ENCODE measurements at places on chromosomes 12 and 14. TPM values are rescaled to one million over a fixed set of nuclear protein-coding genes. Genes with fewer than 3 reads are reported as not detected.

- no peak for DNase-seq
Measured at GRCh38 chr14:76163668-76164363, 12.1 kb downstream of the GPATCH2L start.

DNA sequence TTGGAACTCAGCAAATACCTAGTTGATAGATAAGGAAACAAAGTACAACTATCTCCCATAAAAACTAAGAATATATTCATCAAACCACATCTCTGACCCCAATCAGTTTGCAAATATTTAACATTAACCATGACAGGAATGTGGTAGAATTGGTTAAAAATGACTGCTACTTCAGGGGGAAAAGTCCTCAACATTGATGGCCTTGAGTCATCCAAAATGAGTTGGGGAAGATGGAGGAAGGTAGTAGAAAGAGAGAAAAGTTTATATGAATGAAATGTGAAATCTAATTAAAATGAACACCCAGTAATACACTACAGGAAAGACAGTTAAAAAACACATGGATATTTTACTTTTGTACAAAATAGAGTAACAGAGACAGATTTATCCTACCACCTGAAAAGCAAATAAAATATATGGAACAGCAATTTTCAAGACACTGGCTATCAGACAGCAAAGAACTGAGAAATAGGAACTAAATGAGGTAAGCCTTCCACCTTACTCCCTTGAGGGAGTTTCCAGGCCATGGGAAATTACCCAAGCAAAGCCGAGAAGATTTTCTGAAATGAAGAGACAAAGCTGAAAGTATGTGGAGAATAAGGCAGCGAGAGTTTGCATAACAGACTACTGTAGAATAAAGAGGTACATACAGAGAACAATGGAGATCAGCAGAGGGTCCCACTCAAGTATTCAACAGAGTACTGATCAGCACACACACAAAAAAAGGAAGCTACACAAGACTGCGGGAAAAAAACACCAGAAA, 49.6 kb downstream of the TC2N start:
- no peak for DNase-seq

- no peak for DNase-seq
Measured at GRCh38 chr12:90631591-90632212, 323.3 kb downstream of the CCER1 start.

DNA sequence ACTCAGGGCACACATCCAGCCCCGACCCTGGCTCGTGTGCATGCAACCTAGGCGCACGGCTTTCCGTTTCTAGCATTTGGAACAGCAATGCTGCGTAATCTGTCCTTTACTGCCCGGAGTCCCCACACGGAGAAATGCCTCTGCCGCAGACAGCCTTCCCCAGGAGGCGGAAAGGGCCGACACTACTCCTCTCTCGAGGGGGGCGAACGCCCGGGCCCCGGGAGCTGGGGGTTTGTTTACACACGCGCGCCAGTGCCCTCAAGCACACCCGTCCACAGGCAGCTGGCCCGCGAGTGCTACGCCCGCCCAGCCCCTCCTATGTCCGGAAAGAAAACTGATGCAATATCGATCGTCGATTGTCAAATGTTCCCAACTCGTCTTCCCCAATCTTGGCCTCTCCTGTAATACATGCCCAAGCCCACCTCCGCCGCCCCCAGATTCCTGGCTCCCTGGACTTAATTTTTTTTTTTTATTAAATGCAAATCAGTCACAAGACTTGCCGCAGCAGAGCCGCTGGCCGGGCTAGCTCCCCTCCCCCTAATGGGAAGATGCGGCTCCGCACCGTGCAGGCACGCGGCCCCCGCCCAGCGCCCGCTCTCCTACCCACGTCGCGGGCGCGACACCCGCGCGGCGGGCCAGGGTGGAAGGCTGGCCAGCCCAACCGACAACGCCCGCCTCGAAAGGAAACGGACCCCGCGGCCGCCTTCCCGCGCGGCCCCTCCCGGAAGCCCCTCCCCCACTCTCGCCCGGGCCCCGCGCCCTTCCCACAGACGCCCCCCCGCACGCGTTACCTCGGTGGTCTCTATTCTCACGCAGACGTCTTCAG, 642 bp downstream of the SLC38A2 start:
- DNase-seq, result peak; percentile 25

DNA sequence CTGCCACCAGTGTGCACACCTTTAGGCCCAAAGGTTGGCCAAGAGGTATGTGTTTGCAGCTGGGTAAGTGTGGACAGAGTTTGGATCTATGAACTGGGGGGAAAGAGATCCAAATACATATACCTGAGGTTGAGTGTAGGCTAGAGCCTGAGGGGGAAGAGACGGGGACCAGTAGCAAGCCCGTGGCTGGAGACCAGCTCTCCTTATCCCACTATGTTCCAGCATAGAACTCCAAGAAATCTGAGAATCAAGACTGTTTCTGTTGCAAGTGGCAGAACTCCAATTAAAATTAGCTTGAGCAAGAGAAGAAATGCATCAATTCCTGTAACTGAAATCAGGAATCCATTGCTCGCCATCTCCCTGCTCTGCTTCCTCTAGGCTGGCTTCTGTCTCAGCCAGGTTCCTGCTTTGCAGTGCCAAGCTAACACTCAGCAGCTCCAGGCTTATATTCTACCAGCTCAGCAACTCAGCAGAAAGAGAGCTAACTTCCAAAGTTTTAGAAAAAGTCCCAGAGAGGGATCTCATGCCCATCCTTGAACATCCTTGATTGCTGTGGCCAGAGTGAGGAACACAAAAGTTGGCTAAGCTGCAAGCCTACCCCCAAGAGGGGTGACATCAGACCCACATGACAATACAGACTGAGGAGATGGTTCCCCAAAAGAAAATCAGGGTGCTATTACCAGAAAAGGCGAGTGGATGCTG, 1.5 kb upstream of the PCK2 start:
- DNase-seq, result no peak

DNA sequence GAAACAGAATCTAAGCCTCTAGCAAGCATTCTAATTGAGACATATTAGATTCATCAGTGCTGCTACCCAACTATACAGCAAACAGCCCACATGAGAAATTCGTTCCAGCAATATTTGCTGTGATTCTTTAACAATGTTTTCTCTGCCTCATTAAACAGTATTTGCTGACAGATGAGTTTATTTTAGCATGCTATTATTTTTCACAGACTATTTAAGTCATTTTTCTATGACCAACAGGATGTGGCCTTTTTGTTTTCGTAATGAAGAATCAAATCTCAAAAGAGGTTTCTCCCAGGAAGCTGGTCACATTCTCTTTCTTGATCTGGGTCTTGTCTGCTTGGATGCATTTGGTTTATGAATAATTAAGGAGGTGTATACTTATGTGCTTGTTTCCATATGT, 23.2 kb upstream of the SERPINA12 start:
- DNase-seq, result no peak

DNA sequence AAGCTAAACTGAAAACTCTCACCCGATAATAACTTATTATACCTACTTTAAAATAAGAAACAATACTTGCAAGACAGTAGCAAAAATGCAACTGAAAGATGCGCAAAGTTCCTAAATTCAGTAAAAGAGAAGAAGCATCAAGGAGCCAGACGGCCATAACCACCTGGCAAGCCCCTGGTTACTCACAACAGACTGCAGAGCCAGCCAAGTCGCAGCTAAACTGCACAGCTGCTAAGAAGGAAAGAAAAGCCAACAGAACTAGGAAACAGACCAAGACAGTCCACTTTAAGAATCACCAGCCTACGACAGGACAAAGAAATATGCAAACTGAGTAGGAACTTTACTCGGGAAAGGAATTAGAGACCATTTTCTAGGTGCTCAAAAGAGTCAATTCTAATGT, 127.9 kb downstream of the TMTC1 start:
- DNase-seq, result no peak

The KLHDC1 gene
- 11.4 TPM for total RNA-seq

The FGF23 gene
- not detected for total RNA-seq

The TCL1B gene
- total RNA-seq, result not detected

The CFAP54 gene
- 1.1 TPM for total RNA-seq

The SYNDIG1L gene
- 0.21 TPM for total RNA-seq

The SLC8A3 gene
- total RNA-seq, result 0.95 TPM

The DNAI7 gene
- not detected for total RNA-seq

The ADAMTS20 gene
- total RNA-seq, result not detected

The GZMB gene
- 0.78 TPM for total RNA-seq

Data from thoracic aorta (tissue), 2 donors.